Esophagus squamous epithelium (tissue), 5 donors: ENCODE measurements at places on chromosomes 1 and 21. TPM values are rescaled to one million over a fixed set of nuclear protein-coding genes. Genes with fewer than 3 reads are reported as not detected.
A peak's percentile ranks its signal among the peaks of the same experiment; 100 is the strongest.

The MR1 gene
- total RNA-seq: 17.0 TPM

The OR2L8 gene
- not detected for total RNA-seq

The CHODL gene
- 0.57 TPM for total RNA-seq

The EEIG2 gene
- 4.9 TPM for total RNA-seq

The PLPPR5 gene
- total RNA-seq: not detected

The DISP3 gene
- not detected for total RNA-seq

The KRTAP7-1 gene
- not detected for total RNA-seq

The VSIG8 gene
- 2.1 TPM for total RNA-seq

The VAMP4 gene
- total RNA-seq: 5.6 TPM

The GFI1 gene
- total RNA-seq: 0.09 TPM

The IL20 gene
- total RNA-seq: not detected

The GPR3 gene
- total RNA-seq: 0.38 TPM

GRCh38 chr1:171313319-171313834, 606 bp upstream of the FMO4 start:
- no peak for DNase-seq
- H3K4me1 ChIP-seq: no peaks in the 10 kb centered on the region
- no peaks in the 10 kb centered on the region for H3K27me3 ChIP-seq
- H3K4me3 ChIP-seq: no peak overlapping the region
- peak overlapping the region; percentile 66 for H3K27ac ChIP-seq

GRCh38 chr1:205122489-205122882, 708 bp upstream of the RBBP5 start:
- no peaks in the 10 kb centered on the region for H3K36me3 ChIP-seq
- peak overlapping the region; percentile 88 for H3K27ac ChIP-seq
- DNase-seq: no peak
- no peaks in the 10 kb centered on the region for H3K27me3 ChIP-seq
- peak overlapping the region; percentile 80 for H3K4me3 ChIP-seq

DNA sequence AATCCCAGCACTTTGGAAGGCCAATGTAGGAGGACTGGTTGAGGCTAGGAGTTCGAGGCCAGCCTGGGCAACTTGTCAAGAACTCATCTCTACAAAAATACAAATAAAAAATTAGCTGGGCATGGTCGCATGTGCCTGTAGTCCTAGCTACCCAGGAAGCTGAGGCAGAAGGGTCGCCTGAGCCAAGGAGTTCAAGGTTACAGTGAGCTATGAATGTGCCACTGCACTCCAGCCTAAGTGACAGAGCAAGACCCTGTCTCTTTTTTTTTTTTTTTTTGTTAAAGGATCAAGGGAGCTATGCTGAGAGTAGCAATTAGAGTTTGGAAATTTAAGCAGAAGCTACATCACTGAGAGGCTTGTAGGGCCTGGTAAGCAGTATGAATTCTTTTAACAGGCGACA, 70.9 kb downstream of the EIF4G3 start:
- H3K27ac ChIP-seq: no peak overlapping the region
- no peak for DNase-seq
- no peaks in the 10 kb centered on the region for H3K36me3 ChIP-seq
- H3K27me3 ChIP-seq: no peaks in the 10 kb centered on the region
- no peak overlapping the region for H3K4me3 ChIP-seq

DNA sequence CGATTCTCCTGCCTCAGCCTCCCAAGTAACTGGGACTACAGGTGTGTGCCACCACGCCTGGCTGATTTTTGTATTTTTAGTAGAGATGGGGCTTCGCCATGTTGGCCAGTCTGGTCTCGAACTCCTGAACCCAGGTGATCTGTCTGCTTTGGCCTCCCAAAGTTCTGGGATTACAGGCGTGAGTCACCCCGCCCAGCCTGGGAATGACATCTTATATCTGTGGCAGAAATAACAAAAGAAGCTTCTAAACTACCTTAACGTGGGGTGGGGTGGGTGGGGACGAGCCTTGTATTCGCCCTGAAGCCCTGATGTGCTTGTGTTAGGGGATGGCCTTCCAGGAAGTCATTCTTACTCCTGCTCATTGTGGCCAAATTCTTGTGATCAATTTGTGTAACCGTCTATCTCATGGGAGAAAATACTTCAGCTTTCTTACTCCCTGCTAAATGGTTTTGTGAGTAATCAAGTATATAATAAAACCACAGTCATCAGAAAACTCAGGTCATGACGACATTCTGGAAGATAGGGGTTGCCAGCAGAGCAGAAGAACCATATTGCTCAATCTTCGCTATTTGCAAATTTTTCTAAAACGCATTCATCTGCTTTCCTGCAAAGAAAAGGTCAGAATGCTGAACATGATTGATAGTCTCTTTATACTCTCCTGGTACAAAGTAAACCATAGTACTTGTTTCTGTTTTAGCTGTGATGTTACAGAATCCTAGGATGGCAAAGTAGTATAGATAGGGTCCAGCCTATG, 63.2 kb downstream of the DIRAS3 start:
- H3K4me1 ChIP-seq: no peaks in the 10 kb centered on the region
- H3K4me3 ChIP-seq: no peak overlapping the region
- no peaks in the 10 kb centered on the region for H3K27me3 ChIP-seq

GRCh38 chr1:156618853-156619581, at the start of gene HAPLN2:
Gene HAPLN2 (plus strand): TSS chr1:156619415. CDS start chr1:156623491, 4,076 bp downstream.
- H3K27ac ChIP-seq: no peak within 1 kb of the TSS
- peaks cover 88% of the 10 kb centered on the region for H3K27me3 ChIP-seq
- no peaks in the 10 kb centered on the region for H3K36me3 ChIP-seq
- H3K4me1 ChIP-seq: peaks cover 5% of the 10 kb centered on the region

DNA sequence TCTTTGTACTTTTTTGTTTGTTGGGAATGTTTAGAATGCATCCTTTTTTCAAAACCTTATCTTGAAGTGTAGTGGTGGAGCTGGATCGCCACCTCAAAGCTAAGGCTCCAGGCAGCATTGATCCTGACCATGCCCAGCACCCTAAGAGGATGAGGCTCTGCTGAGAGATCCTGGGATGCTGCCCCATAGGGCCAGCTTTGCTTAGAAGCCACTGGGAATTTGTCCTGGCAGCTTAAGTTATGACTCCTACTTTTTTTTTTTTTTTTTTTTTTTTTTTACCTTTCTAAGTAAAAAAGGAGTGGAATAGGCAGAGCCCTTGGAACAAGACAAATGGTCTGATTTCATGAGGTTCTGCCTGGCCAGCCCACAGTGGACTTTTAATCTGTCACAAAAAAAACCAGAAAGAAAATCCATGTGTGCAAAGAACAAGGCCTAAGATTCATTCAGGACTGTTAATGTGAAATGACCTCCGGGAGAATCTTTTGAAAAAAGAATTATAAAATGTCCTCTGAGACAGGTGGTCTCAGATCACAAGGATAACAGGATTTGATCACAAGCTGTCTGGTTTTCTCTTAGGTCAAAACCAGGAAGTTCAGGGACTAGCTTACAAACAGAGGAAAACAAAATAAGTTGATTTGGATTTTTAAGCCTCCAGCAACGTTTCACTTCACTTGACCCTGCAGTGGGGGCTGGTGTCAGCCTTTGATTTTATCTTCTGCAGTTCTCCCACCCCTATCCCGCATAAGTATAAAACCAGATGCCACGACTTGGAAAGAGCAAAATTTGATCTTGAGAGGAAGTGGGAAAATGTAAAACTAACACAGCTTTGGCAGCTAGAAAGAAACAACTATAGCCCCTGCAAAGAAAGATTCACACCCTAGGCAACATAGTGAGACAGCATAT, 25.9 kb upstream of the RAP1A start:
- no peak for DNase-seq
- H3K27me3 ChIP-seq: no peaks in the 10 kb centered on the region
- no peaks in the 10 kb centered on the region for H3K36me3 ChIP-seq
- peaks cover 72% of the 10 kb centered on the region for H3K4me1 ChIP-seq

GRCh38 chr1:155514582-155515187, 47.9 kb downstream of the ASH1L start:
- H3K27ac ChIP-seq: no peak overlapping the region
- peaks cover 4% of the 10 kb centered on the region for H3K36me3 ChIP-seq
- DNase-seq: no peak
- peaks cover 3% of the 10 kb centered on the region for H3K4me1 ChIP-seq

GRCh38 chr1:67652800-67653199, 32.2 kb upstream of the GADD45A start:
- no peak overlapping the region for H3K27ac ChIP-seq
- H3K4me1 ChIP-seq: no peaks in the 10 kb centered on the region
- H3K4me3 ChIP-seq: no peak overlapping the region
- no peaks in the 10 kb centered on the region for H3K27me3 ChIP-seq
- no peaks in the 10 kb centered on the region for H3K36me3 ChIP-seq

DNA sequence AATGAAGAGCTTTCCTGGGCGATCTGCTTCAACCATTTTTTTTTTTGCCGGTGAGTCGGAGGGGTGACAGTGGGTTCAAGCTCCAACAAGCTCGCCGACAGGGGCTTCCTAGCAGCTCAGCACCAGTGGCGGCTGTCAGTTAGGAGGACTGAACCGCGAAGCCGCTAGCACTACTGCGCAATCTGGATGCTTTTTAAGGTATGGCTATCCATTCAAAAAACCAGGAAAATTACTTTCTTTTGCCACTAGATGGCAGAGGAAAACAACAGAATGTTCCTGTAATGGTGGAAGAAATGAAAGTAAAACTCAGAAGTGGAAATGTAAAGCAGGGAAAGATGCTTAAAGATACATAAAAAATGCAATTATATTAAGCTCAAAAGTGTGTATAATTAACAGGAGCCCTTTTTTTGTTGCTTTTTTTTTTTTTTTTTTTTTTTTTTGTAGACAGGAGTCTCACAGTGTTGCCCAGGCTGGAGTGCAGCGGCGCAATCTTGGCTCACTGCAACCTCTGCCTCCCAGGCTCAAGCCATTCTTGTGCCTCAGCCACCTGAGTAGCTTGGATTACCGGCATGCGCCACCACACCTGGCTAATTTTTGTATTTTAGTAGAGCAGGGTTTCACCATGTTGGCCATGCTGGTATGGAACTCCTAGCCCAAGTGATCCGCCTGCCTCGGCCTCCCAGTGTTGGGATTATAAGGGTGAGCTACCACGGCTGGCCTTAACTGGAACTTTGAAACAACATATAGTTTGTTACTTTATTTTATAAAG, 8.5 kb downstream of the KYAT3 start:
- no peak for DNase-seq
- peaks cover 9% of the 10 kb centered on the region for H3K36me3 ChIP-seq
- peak overlapping the region; percentile 34 for H3K4me3 ChIP-seq
- no peaks in the 10 kb centered on the region for H3K27me3 ChIP-seq
- H3K27ac ChIP-seq: peak overlapping the region; percentile 59

GRCh38 chr1:114379987-114380386, 131.0 kb downstream of the TRIM33 start:
- no peaks in the 10 kb centered on the region for H3K4me1 ChIP-seq
- no peak overlapping the region for H3K4me3 ChIP-seq
- no peak overlapping the region for H3K27ac ChIP-seq

GRCh38 chr21:45592208-45592619, 50.0 kb upstream of the SLC19A1 start:
- DNase-seq: no peak
- H3K27me3 ChIP-seq: peaks cover 4% of the 10 kb centered on the region
- no peak overlapping the region for H3K27ac ChIP-seq
- no peaks in the 10 kb centered on the region for H3K36me3 ChIP-seq

GRCh38 chr1:178650934-178651511, 74.0 kb upstream of the RALGPS2 start:
- H3K4me3 ChIP-seq: no peak overlapping the region
- no peaks in the 10 kb centered on the region for H3K36me3 ChIP-seq
- H3K27me3 ChIP-seq: no peaks in the 10 kb centered on the region
- no peak overlapping the region for H3K27ac ChIP-seq

DNA sequence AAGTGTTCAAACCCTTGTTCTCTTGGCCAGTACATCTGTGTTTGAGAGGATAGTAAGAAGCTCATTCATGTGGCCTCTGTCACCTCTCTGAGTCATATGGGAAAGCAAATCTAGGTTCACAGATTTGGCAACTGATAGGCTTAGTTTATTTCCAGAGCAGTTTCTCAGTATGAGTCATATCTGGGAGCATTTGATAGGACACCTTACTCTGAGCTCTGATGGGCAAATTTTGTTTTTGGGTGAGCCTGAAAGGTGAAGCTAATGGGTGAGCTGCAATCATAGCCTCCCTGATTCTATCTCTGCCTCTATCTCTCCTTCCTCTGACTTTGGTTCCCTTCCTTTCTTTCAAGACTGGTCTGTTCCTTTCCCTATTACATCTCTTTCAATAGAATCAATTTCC, 134.4 kb downstream of the S1PR1 start:
- no peaks in the 10 kb centered on the region for H3K27me3 ChIP-seq
- no peak for DNase-seq
- H3K36me3 ChIP-seq: no peaks in the 10 kb centered on the region
